ENCODE measurements at places on chromosomes 16 and 17. TPM values are rescaled to one million over a fixed set of nuclear protein-coding genes. Genes with fewer than 3 reads are reported as not detected.

The SRCIN1 gene
- total RNA-seq = not detected

The PDK2 gene
- total RNA-seq = 11.3 TPM

The CCDC78 gene
- 1.5 TPM for total RNA-seq

The TNS4 gene
- total RNA-seq = 0.17 TPM

The CENPT gene
- 38.0 TPM for total RNA-seq

Measured in bronchus fibroblast of lung (primary cell).